ENCODE measurements at places on chromosomes 3 and 15. TPM values are rescaled to one million over a fixed set of nuclear protein-coding genes. Genes with fewer than 3 reads are reported as not detected.
A peak's percentile ranks its signal among the peaks of the same experiment; 100 is the strongest.

DNA sequence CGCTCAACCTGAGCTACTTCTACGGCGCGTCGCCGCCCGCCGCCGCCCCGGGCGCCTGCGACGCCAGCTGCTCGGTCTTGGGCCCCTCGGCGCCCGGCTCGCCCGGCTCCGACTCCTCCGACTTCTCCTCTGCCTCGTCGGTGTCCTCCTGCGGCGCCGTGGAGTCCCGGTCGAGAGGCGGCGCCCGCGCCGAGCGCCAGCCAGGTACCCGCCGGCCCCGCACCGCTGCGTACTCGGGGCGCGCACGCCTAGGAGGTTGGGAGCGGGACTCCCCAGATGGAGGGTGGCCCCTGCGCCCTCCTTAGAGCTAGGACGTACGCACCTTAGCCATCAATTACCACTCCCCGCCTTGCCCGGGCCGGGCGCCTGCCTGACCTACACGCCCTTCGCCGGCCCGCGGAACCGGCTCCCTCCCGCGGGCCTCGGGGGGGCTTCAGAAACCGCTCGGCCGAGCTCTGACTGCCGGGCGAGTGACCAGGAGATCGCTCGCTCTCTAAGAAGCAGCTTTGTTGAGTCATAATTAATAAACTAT lies 466 bp downstream of the NFKBIZ start:
- peak; percentile 45 for DNase-seq
- H3K4me3 ChIP-seq, result peak overlapping the region; percentile 96
- peaks cover 31% of the 10 kb centered on the region for H3K36me3 ChIP-seq
- H3K27ac ChIP-seq, result peak overlapping the region; percentile 97

DNA sequence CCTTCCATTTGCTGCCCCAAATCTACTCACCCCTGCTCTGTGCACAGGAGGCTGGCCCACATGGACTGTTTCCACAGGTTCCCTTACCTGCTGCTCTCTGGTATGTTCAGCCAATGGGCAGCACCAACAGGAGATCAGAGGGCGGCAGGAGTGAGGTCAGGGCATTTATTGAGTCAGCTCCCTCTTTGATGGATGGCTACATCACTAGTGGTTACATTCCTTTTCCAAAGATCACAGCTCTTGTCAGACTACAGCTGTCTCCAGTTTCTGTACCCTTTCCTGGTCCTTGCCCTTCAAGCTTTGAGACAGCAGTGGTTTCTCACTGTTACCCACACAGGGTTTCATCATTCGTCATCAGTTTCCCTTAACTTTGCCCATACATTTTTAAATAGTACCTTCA lies 325.1 kb downstream of the SUCLG2 start:
- H3K4me1 ChIP-seq, result no peaks in the 10 kb centered on the region
- H3K36me3 ChIP-seq, result no peaks in the 10 kb centered on the region
- no peak overlapping the region for H3K27ac ChIP-seq
- no peaks in the 10 kb centered on the region for H3K27me3 ChIP-seq

GRCh38 chr15:42741710-42742109 lies 4.8 kb upstream of the CDAN1 start:
- H3K27me3 ChIP-seq, result no peaks in the 10 kb centered on the region
- H3K4me3 ChIP-seq, result no peak overlapping the region
- H3K27ac ChIP-seq, result no peak overlapping the region
- no peak for DNase-seq
- no peaks in the 10 kb centered on the region for H3K36me3 ChIP-seq
- H3K4me1 ChIP-seq, result no peaks in the 10 kb centered on the region

The SNURF gene
- total RNA-seq, result 26.8 TPM

DNA sequence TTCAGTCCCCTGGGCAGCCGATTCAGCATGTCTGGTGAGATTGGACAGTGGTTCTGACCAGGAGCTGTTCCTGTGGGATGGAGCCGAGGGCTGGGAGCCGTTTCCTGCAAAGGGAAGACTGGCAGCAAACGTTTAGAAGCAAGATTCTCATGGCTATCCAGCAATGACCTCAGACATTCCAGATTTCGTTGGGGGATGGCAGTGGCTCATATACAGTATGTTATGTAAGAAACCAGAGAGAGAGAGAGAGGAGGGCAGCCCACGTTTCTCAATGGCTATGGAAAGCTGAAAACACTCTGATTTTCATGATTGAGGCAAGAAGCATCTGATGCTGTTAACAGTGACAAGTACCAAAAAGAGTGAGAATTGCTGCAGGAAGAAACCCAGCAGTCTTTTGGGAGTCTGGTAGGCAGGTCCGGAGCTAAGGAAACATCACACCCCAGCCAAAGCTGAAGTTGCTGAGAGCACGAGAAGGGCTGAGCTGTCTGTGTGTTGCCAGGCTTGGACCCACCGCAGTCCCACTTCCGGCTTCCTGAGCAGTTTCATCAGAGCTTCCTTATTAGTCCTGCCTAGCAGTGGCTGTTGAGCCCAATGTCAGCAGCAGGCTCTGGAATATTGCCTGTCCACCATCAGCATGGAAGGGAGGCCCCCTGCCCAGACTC lies 25.6 kb upstream of the VPS8 start:
- H3K36me3 ChIP-seq, result no peaks in the 10 kb centered on the region
- peak overlapping the region; percentile 55 for H3K27ac ChIP-seq
- no peaks in the 10 kb centered on the region for H3K27me3 ChIP-seq
- peak overlapping the region; percentile 28 for H3K4me3 ChIP-seq
- peak; percentile 73 for DNase-seq

The TM4SF4 gene
- 0.13 TPM for total RNA-seq

DNA sequence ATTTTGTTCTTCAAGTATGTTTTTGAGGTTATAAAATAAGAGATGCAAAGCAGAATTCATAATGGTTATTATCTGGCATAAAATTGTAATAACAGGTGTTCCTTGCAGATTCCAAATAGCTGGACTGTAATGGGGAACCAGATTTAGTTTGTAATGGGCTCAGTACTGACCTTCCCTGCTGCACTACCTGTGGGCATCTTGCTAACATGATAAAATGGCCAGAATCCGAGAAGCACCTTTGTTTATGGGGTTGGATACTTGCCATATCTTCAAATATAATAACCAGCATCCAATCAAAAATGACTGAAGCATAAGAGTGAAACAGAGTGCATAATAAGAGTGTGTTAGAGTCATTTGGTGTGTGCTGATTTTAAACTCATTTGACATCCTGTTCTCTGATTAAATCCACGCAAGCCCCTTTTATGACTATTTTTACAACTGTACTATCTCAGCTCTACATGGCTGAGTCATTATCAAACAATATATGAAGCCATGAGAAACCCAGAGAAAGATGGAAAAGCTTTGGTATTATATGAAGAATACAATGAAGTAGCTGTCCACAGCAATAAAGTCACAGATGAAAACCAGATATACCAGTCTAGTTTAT lies 292.4 kb downstream of the CNTN4 start:
- H3K4me1 ChIP-seq, result no peaks in the 10 kb centered on the region
- H3K27ac ChIP-seq, result no peak overlapping the region
- no peaks in the 10 kb centered on the region for H3K27me3 ChIP-seq
- DNase-seq, result no peak

The MCTP2 gene
- total RNA-seq, result 1.1 TPM

DNA sequence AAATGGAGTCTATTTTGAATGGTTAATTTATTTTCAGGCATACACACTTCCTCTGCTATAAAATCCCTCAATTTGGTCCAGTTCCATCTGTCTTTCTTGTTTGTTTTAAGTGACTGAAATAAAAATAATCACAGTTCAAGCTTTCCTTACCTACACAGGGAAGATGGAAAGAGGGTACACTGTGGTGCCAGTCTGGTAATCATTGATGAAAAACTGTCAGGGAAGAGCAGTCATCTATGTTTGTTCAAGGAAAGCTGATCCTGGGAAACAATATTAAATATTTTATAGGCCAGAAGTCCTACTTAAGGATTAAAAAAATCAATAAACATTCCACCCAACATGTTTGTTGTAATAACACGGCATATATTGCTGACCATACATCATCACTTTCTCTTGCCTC lies 115.2 kb upstream of the KCNMB2 start:
- H3K4me3 ChIP-seq, result no peak overlapping the region
- no peak for DNase-seq
- no peak overlapping the region for H3K27ac ChIP-seq
- H3K36me3 ChIP-seq, result no peaks in the 10 kb centered on the region
- no peaks in the 10 kb centered on the region for H3K27me3 ChIP-seq

DNA sequence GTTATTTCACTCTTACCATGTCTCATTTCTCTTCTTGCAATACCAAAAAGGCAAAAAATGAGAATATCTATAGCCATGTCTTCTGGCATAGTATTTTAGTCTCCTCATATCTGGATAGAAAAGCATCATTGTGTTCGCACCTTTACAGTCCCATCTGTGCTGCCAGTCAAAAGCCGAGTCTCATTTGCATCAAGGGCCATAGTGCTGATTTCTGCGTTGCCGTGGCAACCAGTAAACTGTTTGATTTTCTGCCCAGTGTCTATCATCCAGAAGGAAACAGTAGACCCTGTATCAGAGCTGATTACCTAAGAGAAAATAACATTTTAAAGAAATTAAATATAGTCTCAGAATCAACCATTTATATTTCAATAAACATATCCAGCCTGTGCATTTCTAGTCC lies 86.1 kb upstream of the SERPINI2 start:
- H3K36me3 ChIP-seq, result no peaks in the 10 kb centered on the region
- H3K27me3 ChIP-seq, result no peaks in the 10 kb centered on the region
- no peaks in the 10 kb centered on the region for H3K4me1 ChIP-seq
- no peak for DNase-seq
- no peak overlapping the region for H3K27ac ChIP-seq

DNA sequence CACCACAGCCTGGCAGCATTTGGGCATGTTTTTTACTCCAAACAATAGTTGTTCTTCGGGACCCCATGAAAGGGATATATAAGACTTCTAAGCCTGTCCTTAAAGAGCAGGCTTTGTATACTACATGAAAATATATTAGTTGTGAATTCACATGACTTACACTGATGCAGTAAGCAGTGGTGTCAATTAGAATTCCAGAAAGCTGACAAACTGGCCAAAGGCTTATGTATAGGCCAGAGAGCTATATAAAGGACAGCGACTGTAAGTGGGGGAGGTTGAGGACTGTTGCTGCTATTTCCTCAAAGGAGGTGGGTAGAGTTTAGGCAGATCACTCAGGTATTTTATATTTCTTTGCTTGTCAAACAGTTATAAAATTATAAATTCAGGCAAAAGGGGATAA lies 24.8 kb downstream of the KPNA4 start:
- no peaks in the 10 kb centered on the region for H3K36me3 ChIP-seq
- no peaks in the 10 kb centered on the region for H3K27me3 ChIP-seq
- no peak for DNase-seq
- H3K27ac ChIP-seq, result no peak overlapping the region

The SFMBT1 gene
- 25.0 TPM for total RNA-seq

DNA sequence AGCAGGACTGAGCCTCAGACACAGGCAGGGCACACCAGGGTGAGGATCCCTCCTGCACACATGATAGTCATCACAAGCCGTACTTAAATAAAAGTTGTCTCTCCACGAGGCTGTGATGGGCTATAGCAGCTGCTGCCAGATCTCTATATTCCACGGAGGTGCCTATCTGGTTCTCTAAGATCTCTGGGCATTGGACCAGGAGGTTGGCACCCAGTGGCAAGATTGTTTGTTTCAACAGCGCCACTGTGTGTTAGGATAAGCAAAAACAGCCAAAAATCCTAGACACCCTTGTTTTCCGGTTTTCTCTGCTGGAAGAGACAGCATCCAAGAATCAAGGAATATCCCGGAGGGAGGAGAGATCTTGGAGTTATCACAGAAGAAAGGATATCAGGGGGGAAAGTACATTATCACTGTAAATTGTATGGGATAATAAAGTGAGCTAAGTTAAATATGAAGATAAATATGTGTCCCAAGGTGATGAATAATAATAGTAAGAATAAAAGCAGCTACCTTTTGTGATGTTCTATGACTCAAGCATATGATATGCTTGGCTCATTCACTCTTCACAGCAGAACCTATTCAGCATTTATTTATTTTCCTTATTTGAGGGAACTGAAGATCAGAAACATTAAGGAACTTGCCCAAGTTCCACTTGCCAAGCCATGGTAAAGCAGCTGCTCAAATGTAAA lies 90.6 kb upstream of the AKAP13 start:
- no peaks in the 10 kb centered on the region for H3K27me3 ChIP-seq
- no peaks in the 10 kb centered on the region for H3K4me1 ChIP-seq
- H3K36me3 ChIP-seq, result no peaks in the 10 kb centered on the region
- no peak overlapping the region for H3K27ac ChIP-seq
- no peak overlapping the region for H3K4me3 ChIP-seq

The STRIT1 gene
- 714 TPM for total RNA-seq

GRCh38 chr3:55782807-55783206 lies 295.7 kb upstream of the WNT5A start:
- H3K27ac ChIP-seq, result no peak overlapping the region
- no peaks in the 10 kb centered on the region for H3K36me3 ChIP-seq
- H3K4me1 ChIP-seq, result no peaks in the 10 kb centered on the region

DNA sequence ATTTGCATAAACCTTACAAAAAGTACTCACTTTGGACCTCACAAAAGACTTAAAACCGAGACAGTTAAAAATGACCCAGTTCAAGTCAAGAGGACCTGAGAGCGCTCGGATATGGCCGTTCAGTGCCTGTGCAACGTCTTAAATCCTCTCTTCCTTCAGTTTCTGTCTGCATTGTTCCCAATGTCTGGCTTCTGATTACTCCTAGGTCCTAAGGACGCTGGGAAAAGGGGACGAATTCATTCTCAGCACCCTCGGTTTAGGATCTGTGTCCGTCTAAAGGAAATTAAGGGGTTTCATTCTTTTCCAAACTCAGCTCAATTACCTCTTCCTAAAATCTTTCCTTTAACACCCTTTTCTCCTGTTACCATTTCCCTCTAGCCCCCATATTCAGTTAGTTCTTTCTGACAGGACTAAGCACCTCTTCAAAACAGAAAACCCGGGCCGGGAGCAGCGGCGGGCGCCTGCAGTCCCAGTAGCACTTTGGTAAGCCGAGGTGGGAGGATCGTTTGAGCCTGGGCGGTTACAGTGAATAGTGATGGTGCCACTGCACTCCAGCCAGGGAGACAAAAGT lies 970 bp downstream of the DPPA4 start:
- no peaks in the 10 kb centered on the region for H3K36me3 ChIP-seq
- no peak overlapping the region for H3K27ac ChIP-seq
- DNase-seq, result no peak
- H3K4me1 ChIP-seq, result no peaks in the 10 kb centered on the region

The SLC6A1 gene
- total RNA-seq, result 0.30 TPM

- H3K36me3 ChIP-seq, result no peaks in the 10 kb centered on the region
- no peaks in the 10 kb centered on the region for H3K27me3 ChIP-seq
- no peak overlapping the region for H3K27ac ChIP-seq
- no peaks in the 10 kb centered on the region for H3K4me1 ChIP-seq
- H3K4me3 ChIP-seq, result no peak overlapping the region
Measured at GRCh38 chr3:101996832-101997231, 147.5 kb downstream of the NFKBIZ start.

- no peak for DNase-seq
- H3K36me3 ChIP-seq, result no peaks in the 10 kb centered on the region
- H3K27ac ChIP-seq, result no peak overlapping the region
- no peaks in the 10 kb centered on the region for H3K27me3 ChIP-seq
Measured at GRCh38 chr3:63070476-63070810, 195.2 kb upstream of the CADPS start.

- no peaks in the 10 kb centered on the region for H3K27me3 ChIP-seq
- no peak overlapping the region for H3K27ac ChIP-seq
- no peak for DNase-seq
Measured at GRCh38 chr15:51332206-51333147, 5.9 kb downstream of the CYP19A1 start.
